ENCODE measurements at places on chromosomes 4 and X.

DNA sequence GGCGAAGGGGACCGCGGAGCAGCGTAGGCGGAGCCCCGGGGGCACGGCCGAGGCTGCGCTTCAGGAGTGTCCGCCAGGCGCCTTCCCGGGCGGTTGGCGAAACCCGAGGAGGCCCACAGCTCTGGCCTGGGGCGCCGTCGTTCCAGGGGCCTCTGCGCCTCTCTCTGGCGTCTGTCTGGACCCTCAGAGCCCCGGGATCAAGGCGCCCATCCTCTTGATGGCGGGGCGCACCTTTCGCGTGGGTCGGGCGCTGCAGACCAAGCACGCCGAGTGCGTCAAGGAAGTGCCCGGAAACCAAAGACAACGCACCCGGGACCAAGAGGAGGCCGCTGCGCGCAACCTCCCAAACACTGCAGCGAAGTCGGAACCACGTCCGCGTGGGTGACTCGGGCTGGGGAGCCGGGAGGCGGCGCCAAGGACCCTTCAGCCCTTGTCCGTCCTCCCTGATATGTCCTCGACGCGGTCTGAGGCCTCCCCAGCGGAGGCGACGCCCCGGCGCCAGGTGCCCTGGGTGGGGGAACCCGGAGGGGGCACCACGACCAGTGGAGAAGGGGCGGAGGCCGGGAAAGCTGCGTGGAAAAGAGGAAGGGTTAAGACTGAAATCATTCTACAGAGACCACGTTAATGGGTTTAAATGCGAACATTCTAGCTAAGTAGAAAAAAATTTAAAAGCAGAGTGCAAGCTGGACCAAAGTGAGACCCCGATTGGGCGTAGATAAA is 9.9 kb downstream of the HMX1 start:
- DNase-seq = no peak

GRCh38 chr4:7530932-7531639 is 96.4 kb upstream of the PSAPL1 start:
- DNase-seq = no peak

GRCh38 chr4:123783921-123784320 is 387.3 kb downstream of the SPRY1 start:
- DNase-seq = no peak

GRCh38 chr4:112894480-112894879 is 155.0 kb upstream of the ANK2 start:
- no peak for DNase-seq

DNA sequence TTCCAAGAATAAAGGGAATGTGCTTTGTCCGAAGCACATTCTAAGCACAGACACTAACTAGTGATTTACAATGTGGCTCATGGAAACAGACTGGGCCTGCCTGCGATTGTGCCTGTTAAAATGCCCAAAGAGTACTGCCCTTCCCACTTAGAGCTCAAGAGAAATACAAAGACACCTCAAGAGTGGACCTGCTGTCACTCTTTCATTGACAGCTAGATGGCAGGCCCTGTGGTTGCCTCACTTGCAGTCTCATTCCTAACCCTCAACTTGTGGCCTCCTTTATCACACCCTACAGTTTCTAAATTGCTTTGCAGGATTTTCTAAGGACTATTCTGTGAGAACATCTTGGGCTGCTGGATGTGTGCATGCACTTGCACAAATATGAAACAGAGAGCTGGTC is 331.0 kb upstream of the EMCN start:
- DNase-seq = no peak

- DNase-seq = no peak
Observed at GRCh38 chr4:89733946-89734345, 103.0 kb downstream of the SNCA start.

DNA sequence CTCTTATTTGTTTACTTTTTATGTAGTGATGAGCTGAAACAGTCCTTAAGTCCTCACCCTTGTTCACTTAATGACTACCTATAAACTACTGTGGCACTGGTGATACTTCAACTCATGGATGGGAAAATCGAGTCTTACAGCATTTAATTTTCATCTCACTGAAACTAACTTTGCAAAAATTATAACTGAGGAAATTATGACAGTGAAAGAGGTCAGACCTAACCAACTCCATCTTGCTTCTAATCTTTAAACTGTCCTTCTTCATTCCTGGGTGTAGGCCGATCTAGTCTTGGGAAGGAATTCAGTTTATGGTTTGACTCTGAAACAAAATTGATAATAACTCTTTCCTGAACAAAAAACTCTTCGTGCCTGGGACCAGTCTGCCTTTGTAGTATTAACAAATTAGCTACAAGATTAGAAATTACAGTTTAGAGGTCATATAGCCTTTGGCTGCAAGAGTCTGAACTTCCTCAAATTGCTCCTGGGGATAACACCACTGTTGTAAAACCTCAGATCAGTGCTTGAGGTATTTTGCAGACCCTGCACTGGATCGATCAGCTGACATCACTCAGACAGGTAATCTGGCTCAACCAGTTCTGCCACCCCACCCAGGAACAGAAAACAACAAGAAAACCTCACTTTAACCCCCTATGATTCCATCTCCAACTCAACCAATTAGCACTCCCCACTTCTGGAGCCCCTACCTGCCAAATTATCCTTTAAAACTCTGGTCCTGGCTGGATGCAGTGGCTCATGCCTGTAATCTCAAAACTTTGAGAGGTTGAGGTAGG is 995.7 kb upstream of the PRKX start:
- DNase-seq = no peak

GRCh38 chr4:108060686-108061321 is 71.1 kb downstream of the HADH start:
- no peak for DNase-seq

DNA sequence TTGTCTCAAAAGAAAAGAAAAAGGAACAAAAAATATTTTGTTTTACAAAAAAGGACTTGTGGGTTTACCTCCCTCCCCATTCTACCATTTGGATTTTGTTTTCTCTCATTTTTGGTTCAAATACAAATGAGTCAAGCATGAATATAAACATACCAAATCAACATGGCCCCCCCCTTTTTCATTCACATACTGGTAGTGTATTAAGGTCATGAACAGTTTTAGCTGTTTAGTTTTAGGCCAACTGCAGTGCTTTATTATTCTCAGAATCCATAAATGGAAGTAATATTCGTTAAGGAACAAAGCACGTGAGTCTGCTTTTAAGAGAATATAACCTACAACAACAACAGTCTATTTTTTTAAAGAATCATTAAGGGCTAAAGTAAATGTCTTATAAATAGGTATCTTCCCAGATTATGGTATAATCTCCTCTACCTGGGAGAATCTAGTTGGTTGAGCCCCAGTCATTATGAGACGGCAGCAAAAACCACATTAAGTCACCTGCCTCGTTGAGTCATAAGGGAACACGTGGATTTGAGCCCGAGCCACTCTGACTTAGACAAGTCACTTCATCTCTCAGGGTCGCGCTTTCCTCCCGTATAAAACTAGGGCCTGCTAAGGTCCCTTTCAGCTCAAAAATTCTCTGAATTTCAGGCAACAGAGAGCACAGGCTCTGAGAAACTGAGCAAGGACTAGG is 26.7 kb downstream of the BCLAF3 start:
- no peak for DNase-seq

GRCh38 chr4:147096667-147097604 is 151.3 kb upstream of the TTC29 start:
- no peak for DNase-seq

- DNase-seq = no peak
Observed at GRCh38 chr4:156575430-156576073, 396.0 kb downstream of the PDGFC start.

DNA sequence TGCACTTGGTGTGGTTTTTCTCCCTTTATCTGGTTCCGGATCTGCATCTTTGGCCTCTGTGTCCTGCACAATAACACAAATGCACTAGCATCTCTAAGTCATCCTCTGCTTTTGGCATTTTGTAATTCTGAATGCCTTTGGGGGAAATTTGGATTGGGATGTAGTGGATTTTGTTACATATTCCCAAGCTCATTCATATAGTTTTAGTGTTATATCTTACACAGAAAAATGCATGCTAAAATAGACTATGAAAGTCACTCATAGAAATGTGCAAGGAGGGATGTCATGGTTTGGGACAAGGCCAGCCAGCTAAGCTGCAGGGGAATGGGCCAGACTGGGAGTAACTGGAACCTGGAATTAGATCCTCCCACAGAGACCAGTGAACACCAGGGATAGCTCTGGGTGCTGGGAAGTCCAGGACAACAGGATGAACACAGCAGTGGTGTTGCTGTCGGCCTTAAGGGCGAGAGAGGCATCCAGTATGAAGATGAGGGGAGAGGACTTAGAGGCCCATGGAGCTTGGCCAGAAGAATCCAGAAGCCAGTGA is 20.1 kb downstream of the ENPP6 start:
- no peak for DNase-seq

DNA sequence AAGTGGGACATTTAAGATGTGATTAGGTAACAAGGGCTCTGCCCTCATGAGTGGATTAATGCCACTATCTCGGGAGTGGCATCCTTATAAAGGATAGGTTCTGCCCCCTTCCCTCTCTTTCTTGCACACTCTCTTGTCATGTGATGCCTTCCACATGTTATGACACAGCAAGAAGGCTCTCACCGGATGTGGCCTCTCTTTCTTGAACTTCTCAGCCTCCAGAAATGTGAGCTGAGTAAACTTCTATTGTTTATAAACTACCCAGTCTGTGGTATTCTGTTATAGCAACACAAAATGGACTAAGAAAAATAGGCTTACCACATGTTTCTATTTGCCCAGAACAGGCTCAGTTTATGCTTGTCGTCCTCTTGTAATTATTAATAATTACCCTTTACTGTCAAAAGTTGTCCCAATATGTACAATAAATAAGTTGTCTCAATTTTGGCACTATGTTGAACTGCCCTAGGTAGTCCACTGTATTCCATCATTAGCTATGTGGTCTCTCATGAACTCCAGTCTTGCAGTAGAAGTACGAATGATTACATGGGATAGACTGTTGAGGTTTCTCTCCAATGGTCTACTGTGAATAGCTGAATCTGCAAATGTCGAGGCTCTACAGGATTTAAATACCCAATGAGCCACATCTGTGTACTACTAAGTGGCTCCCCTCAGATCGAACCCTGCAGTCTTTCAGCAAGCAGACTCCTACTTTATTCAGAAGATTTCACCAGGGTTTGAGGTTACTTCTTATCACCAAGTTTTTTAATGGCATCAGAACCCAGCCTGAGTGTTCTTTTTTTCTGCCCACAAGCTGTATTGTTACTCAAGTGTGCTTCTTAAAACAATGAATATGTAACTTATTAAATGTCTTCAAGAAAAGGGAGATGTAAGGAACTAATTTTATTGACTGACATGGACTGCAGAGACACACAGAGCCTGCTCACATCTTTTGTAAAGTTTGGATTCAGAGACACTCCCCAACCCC is 102.0 kb upstream of the LEF1 start:
- no peak for DNase-seq

DNA sequence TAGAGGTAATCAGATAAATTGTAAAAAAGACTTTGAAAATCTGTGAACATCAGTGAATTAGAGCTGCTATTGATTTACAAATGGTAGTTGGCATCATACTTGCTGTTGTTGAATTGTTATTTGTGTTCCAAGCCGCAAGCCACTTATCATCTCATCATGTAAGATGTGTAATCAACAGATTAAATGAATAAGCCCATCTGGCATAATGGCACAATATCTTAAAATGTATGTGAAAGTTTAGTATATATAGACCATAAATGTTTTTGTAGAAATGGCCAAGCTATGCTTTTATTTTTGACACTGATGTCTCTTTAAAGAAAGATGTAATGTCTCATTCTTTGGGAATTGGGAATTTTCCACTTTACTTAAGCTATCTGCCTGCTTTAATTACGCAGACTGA is 682.6 kb upstream of the GNPDA2 start:
- no peak for DNase-seq

- DNase-seq = no peak
Observed at GRCh38 chrX:45150821-45151220, 49.9 kb downstream of the DIPK2B start.

- no peak for DNase-seq
Observed at GRCh38 chr4:856225-856901, 30.4 kb upstream of the CPLX1 start.

- DNase-seq = no peak
Observed at GRCh38 chrX:15769300-15769954, 20.9 kb upstream of the ZRSR2 start.

DNA sequence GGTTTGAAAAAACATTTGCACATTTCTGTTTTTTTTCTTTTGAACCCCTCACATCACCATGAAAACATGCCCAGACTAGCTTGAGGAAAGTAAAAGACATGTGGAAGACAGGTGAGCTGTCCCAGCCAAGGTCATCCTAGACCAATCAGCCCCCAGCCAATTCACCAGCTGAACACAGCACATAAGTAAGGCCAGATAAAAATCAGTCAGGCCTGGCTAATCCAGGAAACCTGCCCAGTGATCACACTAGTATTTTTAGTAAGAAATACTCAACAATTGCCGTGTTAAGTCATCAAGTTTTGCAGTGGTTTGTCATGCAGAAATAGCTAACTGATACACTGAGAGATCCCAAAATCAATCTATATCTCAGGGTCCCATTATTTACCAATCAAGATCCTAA is 4.4 kb upstream of the SMR3A start:
- no peak for DNase-seq

- no peak for DNase-seq
Observed at GRCh38 chr4:139511320-139511719, 44.7 kb downstream of the SETD7 start.

- DNase-seq = no peak
Observed at GRCh38 chr4:95190751-95191436, 357.9 kb downstream of the UNC5C start.

DNA sequence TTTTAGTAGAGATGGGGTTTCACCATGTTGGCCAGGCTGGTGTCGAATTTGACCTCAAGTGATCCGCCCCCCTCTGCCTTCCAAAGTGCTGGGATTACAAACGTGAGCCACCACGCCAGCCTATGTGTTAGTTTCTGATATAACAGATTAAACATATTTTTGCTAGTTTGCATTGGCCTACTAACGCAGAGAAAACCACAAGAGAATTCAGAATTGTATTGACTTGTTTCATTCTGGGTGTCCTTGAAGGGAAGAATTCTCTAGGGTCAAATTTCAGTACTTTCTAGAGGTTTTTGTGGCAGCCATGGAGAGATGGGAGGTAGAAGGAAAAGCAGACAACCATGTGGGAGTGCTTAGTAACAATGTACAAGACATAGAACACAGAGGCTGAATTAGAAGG is 46.1 kb upstream of the BMPR1B start:
- DNase-seq = no peak
